Caudate nucleus (tissue), 63 donors: ENCODE measurements at places on chromosomes 3 and 15.
A peak's percentile ranks its signal among the peaks of the same experiment; 100 is the strongest.

DNA sequence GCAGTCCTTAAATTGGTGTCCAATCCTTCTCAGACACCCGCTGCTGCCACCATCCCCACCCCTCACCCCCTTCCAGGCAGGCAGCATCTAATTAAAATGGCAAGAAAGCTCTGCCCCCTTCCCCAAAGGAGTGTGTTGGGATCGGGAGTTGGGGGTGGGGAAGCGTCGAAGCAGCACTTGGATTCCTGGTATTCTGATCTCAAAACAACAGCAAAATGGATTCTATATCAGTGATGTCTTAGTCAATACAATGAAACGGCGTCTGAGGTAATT lies 1.4 kb downstream of the TNIK start:
- DNase-seq = peak; percentile 54

DNA sequence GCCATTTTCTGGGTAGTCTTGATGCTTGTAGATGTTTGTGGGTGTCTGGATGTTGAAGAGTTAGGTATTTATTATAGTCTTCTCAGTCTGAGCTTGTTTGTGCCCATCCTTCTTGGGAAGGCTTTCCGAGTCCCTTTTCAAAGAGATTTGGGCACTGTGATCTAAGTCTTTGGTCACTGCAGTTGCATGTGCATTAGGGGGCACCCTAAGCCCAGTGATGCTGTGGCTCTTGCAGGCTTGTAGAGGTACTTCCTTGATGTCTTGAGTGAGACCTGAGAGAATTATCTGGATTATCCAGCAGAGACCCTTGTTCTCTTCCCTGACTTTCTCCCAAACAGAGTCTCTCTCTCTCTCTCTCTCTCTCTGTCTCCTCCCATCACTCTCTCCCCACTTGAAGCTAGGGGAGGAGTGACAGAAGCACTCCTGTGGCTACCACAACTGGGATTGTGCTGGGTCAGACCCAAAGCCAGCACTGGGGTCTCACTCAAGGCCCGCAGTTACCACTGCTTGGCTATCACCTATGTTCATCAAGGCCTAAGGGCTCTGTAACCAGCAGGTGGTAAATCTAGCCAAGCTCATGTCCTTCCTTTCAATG lies 68.5 kb downstream of the TMCO5A start:
- peak; percentile 44 for DNase-seq

- no peak for DNase-seq
Observed at GRCh38 chr3:132088291-132088690, 53.5 kb upstream of the CPNE4 start.

GRCh38 chr3:10483364-10483675 lies 22.1 kb downstream of the ATP2B2 start:
- no peak for DNase-seq

DNA sequence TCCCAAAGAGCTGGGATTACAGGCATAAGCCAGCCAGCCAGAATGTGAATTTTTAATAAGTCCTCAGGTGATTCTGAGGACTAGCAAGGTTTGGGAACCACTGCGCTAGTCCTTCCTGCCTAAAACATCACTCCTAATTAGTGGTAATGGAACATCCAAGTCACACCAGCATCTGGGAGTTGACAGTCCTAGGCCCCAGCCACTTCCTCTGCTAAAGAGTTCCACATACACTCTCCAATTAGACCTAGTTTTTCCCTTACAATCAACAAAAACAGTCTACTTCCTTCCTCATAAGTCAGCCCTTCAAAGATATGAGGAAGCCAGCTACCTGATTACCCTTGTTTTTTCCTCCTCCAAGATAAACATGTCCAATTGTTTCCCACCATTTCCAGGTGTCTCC lies 78.1 kb downstream of the OXNAD1 start:
- DNase-seq = no peak
